Placental epithelial cell (primary cell): ENCODE measurements at places on chromosomes 13 and 19. TPM values are rescaled to one million over a fixed set of nuclear protein-coding genes. Genes with fewer than 3 reads are reported as not detected.

PLVAP gene
- not detected in 2 replicates for total RNA-seq

ACER1 gene
- 0.11 TPM in 1 of 2 replicates, not detected in the other for total RNA-seq

PTGIR gene
- total RNA-seq = 0.22 TPM in 1 of 2 replicates, not detected in the other

ARHGAP35 gene
- total RNA-seq = 58.1 and 60.7 TPM in 2 replicates

MEDAG gene
- total RNA-seq = 0.54 and 1.6 TPM in 2 replicates

SLC5A5 gene
- under 0.01 TPM in 1 of 2 replicates, not detected in the other for total RNA-seq

ZNF792 gene
- total RNA-seq = 7.4 and 8.6 TPM in 2 replicates

EFNA2 gene
- total RNA-seq = 0.39 TPM in 1 of 2 replicates, not detected in the other

GNA15 gene
- total RNA-seq = 30.6 and 88.0 TPM in 2 replicates

GPR183 gene
- 0.11 TPM in 1 of 2 replicates, not detected in the other for total RNA-seq

RETN gene
- total RNA-seq = not detected in 2 replicates

BST2 gene
- total RNA-seq = 0.39 TPM in 1 of 2 replicates, not detected in the other

CYP2A7 gene
- not detected in 2 replicates for total RNA-seq

APOC4 gene
- not detected in 2 replicates for total RNA-seq

CASP14 gene
- total RNA-seq = not detected in 2 replicates

ZNF540 gene
- total RNA-seq = 0.65 and 1.6 TPM in 2 replicates

CGB5 gene
- 0.39 TPM in 1 of 2 replicates, not detected in the other for total RNA-seq

ZDHHC20 gene
- 87.9 and 107 TPM in 2 replicates for total RNA-seq

PALM3 gene
- total RNA-seq = 0.39 and 0.43 TPM in 2 replicates

HOOK2 gene
- total RNA-seq = 24.1 and 41.6 TPM in 2 replicates

KIR2DL1 gene
- not detected in 2 replicates for total RNA-seq
